ENCODE measurements at places on chromosomes 7 and 10.
A peak's percentile ranks its signal among the peaks of the same experiment; 100 is the strongest.

GRCh38 chr10:90504172-90504571, 353.7 kb downstream of the HTR7 start:
- no peak for ATAC-seq

GRCh38 chr7:16416289-16417282, 4.8 kb downstream of the CRPPA start:
- ATAC-seq = no peak

GRCh38 chr10:105973360-105973759, 1191.1 kb downstream of the SORCS1 start:
- no peak for ATAC-seq

DNA sequence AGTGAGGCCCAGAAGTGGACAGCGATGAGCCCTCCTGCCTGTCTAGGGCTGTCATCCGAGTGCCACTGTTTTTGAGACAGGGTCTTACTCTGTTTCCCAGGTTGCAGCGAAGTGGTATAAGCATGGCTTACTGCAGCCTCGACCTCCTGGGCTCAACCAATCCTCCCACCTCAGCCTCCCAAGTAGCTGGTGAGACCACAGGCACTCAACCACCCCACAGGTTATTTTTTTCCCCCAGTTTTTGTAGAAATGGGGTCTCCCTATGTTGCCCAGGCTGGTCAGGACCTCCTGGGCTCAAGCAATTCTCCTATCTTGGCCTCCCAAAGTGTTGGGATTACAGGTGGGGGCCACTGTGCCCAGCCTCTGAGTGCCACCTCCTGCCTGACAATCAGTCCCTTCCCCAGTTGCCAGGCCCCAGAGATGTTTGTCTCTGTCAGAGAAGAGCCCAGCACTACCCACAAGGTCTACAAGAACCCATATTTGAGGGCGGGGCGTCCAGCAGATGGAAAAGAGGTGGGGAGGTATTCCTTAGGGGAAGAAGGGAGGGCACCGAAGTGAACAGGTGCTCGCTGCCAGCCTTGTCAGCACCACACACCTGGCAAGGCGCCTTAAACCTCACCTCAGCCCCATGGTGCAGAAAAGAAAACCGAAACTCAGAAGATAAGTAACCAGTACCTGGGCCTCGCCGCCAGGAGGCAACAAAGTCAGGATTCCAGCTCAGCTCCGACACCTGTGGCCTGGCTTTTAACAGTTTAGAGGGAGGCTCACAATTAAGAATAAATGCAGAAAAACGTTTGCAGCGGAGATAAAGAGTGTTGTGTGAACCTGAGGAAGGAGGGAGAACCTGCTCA, 77.4 kb upstream of the ANLN start:
- no peak for ATAC-seq

DNA sequence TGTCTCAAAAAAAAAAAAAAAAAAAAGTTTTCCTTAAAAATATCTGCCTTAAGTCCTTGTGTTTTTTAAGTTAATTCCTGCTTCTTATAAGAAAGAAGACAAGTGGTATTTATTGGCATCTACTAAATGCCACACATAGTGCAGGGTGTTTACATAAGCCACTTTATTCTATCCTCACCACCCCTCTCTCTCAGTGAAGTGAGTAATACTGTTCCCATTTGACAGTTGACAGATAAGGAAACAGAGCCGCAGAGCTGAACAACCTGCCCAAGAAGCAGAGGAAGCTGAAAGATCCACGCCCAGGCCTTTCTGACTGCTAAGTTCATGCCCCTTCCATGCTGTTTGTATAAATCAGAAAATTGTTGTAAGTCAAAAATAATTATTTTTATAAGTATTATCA, 54.1 kb downstream of the ABLIM1 start:
- ATAC-seq = no peak

DNA sequence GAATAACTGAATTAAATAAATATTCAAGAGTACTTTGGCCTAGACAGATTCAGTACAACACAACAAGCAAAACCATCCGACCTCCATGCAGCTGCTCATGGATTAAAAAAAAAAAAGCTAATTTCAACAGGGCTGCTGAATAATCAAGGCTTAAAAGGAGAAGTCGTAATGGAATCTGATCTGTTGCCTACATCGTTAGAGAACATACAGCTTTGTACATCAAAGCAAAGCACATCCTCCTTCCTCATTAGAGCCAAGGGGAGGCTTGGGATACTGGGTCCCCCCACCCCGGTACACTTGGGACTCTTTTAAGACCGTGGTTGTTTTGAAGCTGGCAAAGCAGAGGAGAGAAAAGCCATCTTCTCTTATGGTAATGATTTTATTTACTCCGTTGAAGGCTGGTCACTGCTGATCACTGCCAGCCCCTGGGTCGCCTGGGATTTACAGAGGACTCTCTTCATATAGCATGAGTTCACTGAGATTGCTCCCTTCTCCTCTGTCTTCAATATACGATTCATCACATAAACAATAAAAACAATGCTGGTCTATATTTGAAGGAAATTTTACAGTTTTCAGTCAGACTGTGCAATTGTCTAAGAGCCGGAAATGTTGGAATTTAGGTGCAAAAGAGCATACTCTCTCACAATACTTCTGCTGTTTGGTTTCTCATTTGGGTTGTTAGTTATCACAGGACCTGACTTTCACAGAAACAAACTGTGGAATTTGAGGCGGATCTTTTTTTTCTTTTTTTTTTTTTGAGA, 148.8 kb downstream of the FAM107B start:
- ATAC-seq = no peak

- no peak for ATAC-seq
These were observed 30.1 kb downstream of the TMEM178B start for GRCh38 chr7:141103847-141104429.

DNA sequence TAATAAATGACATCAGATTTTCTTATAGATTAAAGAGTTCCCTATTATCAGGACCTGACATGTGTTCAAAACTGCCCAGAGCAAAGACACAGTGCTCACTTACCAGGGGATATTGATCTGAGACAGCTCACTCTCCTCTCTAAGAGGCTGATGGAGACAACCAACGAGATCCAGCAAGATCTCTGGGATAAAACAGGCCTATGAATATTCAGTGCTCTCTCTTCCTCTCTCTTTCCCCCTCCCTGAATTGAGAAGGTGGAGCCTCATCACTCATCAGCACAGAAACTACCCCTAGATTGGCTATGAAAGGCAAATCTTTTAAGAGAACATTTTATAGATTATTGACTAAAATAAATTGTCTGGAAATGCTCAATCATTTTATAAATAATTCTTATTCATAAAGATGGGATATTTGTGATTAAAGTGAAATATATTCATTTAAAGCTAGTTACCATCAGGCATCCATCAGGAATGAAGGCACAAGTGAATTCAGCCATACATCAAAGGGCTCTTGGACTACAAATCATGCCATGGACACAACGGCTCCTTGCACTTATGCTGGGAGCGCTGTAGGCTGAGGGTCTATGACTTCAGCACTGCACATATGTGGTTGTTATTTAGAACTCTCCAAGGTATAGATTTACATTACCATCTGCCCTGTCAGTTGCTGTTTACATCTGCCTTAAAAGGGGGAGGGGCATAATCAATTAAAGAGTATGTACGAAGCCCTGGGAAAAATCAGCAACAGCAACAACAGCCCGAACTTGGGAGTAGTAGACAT, 3.4 kb upstream of the PPP1R17 start:
- no peak for ATAC-seq

GRCh38 chr10:6513476-6513875, 66.6 kb downstream of the PRKCQ start:
- no peak for ATAC-seq

- peak; percentile 57 for ATAC-seq
These were observed 133.5 kb downstream of the MTPAP start for GRCh38 chr10:30215623-30216022.

DNA sequence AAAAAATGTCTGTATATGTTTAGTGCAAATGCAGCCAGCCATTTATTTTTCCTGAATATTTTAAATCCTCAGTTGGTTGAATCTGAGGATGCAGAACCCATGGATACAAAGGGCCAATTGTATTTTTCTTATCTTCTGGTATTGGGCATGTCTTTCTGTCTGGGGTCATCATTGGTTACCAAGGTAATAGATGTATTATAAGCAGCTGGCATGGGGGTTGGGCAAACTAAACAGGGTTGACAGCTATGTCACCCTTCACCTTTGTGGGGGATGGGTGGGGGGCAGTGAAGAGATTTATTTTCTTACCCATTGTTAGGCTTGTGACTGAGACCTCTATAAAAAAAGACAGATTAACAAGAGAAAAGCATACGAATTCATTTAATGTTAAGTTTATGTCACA, 38.8 kb downstream of the CDHR3 start:
- ATAC-seq = no peak

GRCh38 chr10:71737001-71737833, 17.6 kb upstream of the C10orf105 start:
- ATAC-seq = no peak

- no peak for ATAC-seq
These were observed 2.6 kb upstream of the OPN4 start for GRCh38 chr10:86651631-86652331.

DNA sequence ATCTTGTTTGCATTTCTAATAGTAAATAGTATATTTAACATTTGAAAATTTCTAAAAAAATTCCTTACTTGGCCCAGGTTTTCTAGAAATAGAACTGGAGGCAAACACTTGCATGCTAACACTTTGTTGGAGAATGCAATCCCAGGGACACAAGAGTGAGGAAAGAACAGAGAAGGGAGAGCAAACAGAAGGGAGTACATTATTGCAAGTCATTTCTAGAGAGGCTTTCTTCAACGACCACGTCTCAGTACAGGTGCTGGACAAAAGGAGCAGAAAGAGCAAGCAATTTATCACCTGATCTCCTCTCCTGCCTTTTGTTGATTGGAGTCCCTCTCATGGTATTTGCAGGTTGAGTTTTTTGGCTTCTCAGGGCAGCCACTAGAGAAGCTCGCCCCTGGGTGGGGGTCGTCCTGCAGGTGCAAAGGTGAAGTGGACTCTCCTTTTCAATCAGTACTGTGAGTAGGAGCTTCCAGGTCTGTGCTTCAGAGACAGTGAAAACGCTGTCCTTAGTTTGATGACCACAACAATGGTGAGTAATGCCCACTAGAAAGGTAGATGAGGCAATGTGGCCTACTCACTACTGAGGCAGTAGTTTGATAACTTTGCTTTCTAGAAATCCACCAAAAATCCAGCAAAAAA, 5.2 kb downstream of the CPED1 start:
- no peak for ATAC-seq
